ENCODE measurements at places on chromosomes 2 and 18.

- DNase-seq: no peak
Measured at GRCh38 chr2:19209575-19210341, 148.7 kb downstream of the OSR1 start.

DNA sequence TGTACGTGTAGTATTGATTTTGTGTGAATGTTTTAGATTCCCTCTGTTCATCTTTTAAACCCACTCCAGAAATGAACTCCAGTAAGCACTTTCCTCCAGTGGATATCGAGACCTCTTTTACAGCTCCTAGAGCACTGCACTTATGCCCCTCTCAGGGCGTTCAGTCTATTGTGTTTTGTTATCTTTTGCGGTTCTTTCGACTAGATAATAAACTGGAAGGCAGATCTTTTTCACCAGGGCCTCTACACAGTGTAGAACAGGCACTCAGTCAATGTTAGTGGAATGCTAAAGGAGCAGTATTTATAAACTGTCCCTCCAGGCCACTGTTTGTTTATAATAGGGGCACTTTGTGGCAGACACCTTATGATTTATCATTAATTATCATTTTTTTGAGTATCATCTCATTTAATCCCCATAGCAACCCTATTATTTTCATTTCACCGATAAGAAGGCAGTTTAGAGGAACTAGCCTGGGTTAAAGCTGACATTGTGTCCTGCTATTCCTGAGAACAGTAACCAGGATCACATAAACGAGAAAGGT lies 742 bp upstream of the SOS1 start:
- no peak for DNase-seq

GRCh38 chr2:187924293-187924692 lies 367.4 kb upstream of the GULP1 start:
- no peak for DNase-seq

DNA sequence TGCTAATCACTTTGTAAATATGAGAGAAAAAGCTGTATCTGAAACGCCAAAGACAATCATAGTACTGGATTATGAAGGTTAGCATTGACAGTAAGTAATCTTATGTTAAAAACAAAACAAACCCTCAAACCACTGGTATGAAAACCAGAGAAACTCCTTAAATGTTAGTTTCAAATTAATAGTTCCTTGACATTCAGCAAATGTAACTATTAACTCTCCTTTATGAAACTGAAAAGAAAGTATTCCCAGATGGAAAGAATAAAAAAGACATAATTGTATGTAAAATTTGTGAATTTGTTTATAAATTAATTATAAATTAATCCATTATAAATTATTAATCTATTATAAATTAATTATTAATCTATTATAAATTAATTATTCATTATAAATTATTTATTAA lies 12.3 kb downstream of the FASTKD1 start:
- no peak for DNase-seq

- DNase-seq: no peak
Measured at GRCh38 chr18:30432349-30432748, 610.2 kb downstream of the DSC3 start.

GRCh38 chr2:2930841-2931240 lies 446.8 kb downstream of the EIPR1 start:
- DNase-seq: no peak

- no peak for DNase-seq
Measured at GRCh38 chr2:193843675-193844074, 1648.9 kb upstream of the TMEFF2 start.

DNA sequence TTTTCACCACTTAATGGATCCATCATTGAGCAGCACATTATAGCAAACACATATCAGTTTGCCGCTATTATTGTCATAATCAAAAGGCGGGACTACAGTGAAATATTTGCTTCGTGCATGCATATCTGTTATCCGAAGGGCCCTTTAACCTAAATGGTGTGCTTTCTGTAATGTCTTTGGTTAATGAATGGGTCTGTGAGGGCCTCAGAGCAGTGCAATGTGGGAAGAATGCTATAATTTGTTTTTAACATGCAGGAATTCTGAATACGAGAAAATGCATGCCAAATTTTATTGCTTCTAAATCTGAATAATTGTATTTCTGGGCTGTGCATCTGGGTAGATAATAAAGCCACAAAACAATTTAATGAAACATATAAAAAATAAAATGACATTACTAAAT lies 32.8 kb upstream of the CELF4 start:
- DNase-seq: no peak

GRCh38 chr2:224922142-224922727 lies 120.0 kb downstream of the DOCK10 start:
- DNase-seq: no peak

GRCh38 chr2:159714247-159714930 lies 2.1 kb downstream of the MARCHF7 start:
- no peak for DNase-seq

DNA sequence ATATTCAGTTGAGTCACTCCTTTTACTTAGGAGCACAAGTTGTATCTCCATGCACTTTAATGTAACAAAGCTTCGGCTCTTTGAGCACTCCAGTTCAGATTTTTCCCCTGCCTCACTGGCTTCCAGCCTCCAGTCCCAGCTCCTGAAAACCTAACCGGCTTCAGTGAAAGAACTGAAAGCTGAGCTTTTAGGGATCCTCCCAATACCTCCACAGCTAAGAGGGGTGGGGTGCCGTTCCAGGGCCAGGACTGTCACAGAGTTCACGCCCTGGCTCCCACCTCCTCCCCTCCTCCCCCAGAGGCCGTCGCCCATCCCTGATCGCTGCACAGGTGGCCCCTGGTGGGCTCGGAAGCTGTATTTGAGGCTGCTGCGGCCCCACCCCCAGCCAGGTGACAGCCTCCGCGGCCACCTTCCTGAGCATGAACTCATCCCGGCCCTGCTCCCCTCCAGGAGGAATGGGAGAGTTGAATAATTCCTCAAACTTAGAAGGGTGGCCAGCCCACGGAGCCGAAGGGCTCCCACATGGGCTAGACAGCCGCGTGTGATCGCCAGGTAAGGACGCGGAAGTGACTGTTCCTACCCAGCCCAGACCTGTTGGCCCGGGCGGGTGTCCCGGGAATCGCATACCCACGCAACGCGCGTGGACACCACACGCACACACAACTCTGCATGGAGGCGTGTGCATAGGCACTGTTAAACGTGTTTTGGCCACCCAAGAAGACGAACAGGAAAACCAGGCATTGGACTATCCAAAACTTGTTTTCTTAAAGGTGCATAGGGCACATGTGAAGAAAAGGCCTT lies 1.8 kb downstream of the MYO5B start:
- no peak for DNase-seq

DNA sequence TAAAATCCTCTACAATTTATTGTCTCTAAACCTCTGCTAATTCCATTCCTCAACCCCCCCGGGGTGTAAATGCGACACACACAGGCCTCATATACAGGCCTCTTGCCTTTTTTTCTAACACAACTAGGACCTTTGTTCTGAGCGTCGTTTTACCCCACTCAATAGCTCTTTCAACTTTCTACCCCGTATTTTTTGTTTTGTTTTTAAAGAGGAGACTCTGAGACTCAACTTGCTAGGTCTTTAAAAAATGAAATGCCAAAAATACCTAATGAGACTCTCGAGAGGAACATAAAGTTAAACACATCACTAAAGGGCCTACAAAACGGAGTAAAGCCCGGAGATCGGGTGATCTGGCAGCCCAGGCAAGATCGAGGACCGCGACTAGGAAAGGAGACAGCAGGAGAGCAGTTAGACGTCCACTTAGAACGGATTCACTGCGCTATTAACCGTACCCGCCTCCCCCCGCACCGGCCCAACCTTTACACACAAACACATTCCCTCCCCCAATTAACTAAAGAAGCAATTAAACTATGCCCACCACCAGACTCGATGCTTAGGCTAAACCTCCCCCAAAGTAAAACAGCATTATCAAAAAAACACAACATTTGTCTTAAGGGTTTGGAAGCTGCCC lies 1.7 kb downstream of the TRIP12 start:
- DNase-seq: no peak

DNA sequence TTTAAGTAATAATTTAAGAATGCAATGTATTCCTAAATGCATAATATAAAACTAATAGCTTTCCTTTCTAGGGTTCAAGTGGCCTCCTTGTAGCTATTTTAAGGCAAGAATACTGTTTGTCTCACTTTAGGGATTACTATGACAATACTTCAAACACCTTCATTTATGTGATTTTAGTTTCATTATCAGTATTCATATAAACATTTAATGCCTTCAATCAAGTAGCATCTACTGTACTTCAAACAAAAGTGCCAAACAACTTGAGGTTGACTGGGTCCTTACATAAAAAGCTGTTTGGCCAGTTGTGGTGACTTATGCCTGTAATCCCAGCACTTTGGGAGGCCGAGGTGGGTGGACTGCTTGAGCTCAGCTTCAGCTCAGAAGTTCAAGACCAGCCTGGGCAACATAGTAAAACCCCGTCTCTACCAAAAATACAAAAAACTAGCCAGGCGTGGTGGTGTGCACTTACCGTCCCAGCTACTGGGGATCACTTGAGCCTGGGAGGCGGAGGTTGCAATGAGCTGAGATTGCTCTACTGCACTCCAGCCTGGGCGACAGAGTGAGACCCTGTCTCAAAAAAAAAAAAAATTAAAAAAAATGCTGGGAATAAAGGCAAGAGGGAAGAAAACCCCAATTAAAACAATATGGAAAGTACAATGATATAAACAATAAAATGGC lies 9.3 kb downstream of the MEX3C start:
- no peak for DNase-seq

GRCh38 chr18:13481820-13482617 lies 244.3 kb downstream of the FAM210A start:
- DNase-seq: no peak

DNA sequence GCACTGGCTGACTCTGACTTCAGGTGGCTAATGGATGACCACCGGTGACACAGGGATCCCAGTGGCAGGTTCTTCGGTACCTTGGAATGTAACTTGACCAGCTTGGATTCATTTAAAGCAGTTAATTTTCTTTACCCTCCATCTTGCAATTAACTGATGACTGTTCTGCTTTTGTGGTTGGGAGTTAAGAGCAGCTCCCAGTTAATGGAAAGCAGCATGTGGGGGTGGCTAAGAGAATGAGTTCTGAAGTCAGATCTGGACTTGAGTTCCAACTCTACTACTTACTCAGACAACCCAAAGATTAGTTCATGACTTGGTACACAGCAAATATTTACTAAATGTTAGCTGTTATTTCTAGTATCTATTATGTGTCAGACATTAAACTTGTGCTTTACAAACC lies 58.5 kb downstream of the FAM228A start:
- no peak for DNase-seq

- DNase-seq: no peak
Measured at GRCh38 chr2:185475914-185476313, 262.7 kb upstream of the FSIP2 start.

DNA sequence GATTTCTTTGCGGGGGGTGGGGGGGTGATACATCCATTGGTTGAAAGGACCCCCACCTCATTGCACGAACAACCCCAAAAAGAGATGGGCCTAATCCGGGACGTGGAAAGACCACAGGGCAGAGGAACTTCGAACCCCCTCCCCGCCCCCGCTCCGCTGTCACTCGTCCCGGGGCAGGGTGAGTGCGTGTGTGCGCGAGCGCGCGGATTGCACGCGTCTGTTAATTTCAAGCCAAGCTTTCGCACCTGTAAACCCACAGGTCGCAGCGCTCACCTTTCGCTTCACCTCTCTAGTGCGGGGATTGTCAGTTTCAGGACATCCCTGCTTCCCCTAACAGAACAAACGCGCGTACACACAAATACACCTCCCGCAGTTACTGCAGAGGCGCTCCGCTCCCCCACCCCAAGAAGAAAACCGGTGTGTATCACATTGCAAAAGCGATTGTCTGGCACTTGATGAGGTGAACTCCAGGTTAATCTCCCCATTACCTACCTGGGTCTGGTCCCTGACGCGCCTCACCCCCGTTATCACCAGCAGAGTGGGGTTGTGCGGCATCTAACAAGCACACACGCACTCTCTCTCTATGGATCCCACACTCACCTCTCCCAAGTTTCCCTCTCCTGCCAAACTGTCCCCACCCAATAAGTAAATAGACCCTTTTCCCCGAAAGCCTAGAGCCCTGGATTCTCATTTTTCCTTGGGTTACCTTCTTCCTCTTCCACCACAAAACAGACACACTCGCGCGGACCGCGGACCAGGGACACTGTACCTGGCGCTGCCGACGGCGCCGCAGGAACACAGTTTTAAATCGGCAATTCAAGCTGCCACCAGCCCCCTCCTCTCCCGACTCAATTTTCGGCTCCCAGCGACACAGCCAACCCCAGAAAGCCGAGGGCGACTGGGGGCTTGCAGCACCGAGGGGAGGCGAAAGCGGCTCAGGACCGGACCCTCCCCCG lies 1.0 kb downstream of the CYP26B1 start:
- peak; percentile 29 for DNase-seq

DNA sequence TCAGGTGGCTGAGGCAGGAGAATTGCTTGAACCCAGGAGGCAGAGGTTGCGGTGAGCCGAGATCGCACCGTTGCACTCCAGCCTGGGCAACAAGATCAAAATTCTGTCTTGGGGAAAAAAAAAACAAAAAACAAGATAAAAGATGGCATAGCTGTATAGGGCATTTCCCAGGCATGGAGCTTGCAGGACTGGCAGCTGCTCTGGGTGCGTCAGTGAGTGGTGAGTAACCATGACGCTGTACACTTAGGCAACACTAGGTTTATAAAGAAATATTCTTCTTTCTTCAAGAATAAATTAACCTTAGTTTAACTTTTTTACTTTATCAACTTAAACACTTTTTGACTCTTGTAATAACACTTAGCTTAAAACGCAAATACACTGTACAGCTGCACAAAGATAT lies 15.4 kb downstream of the TGOLN2 start:
- DNase-seq: no peak

GRCh38 chr18:11991021-11991795 lies 9.9 kb downstream of the IMPA2 start:
- DNase-seq: no peak

DNA sequence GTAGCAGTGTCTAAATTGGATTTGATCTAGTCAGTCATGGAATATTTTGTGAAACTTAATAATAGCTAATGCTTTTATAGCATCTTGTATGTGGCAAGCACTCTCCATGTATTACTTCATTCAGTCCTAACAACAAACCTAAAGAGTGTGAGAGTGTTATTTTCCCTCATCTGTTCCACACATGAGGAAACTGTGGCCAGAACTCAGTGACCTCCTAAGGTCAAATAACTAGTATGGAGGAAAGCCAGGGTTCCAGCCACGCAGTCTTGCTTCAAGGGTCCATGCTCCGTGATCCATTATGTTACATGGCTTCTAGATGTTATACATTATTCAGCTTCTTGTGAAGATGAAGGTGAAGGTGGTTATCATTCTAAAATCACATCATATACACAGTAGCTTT lies 45.5 kb downstream of the TWSG1 start:
- DNase-seq: no peak

DNA sequence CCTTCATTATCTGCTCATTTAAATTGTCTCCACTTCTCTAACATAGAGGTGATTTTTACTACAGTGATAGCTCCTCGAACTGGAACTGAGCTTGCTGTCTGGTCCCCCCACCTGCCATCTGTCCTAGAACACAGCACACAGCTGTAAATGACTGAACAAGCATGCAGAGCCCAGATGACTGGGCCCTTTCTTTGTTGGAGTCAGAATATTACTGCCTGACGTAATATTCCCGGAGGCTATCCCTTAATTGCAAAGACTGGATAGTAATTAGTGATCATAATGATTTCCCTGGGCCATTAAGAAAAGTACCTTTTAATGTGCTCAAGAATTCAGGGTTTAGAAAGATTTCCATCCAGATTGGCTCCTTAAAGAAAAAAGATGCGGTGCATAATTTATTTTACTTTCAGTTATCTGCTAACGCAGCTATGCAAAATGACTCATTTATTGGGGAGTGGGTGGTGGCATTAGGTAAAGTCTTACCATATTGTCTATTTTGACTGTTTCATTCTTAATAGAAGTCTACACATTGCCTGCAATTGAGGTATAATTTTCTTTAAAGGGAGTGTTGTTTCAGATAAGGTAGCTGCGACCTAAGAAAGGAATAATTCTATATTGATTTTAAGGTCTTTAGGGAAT lies 84.4 kb downstream of the MAP4K4 start:
- no peak for DNase-seq

Measured in activated CD4-positive, CD25-positive, alpha-beta regulatory T cell treated with anti-CD3 and anti-CD28 coated beads, Interleukin-2, amount 50 U/mL, for 72 hours (primary cell).